Activated naive CD4-positive, alpha-beta T cell treated with Interleukin-2 at 50 U/mL for 16 hours (primary cell): ENCODE measurements at places on chromosomes 7 and 10.

DNA sequence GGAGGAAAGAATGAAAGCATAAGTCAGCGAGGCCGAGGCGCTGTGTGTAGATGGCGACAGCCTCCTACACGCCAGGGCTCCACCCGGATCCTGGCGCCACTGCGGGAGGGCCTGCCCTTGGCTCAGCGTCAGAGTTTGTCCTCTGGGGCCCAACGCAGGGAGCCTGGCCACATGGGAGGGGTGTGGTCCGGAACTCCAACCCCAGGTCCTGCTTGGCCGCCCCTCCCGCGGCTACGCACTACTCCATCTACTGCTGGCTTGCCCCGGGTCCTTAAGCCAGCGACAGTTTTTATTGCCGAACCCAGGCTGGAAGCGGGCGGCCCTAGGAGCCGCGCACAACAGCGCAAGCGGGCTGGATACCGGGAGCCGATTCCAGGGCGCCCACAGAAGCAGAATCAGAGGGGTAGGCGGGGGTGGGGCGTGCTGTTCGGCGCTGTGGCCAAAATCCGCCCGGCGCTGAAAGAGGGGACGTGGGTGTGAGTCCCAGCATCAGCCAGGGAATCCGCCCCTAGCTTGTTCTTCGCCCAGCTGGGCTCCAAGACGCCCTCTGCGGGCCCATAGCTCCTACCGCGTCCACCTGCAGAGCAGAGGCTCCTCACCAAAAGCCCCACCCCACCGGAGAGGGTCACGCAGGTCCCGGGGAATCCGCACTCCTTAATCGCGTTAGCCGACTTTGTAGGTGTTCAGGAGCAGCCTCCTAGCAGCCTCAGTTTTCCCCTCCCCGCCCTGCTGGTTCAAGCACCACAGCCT is 4.5 kb downstream of the KAZALD1 start:
- DNase-seq: peak; percentile 48

- DNase-seq: no peak
Measured at GRCh38 chr10:54905578-54906192, 104.7 kb upstream of the PCDH15 start.

DNA sequence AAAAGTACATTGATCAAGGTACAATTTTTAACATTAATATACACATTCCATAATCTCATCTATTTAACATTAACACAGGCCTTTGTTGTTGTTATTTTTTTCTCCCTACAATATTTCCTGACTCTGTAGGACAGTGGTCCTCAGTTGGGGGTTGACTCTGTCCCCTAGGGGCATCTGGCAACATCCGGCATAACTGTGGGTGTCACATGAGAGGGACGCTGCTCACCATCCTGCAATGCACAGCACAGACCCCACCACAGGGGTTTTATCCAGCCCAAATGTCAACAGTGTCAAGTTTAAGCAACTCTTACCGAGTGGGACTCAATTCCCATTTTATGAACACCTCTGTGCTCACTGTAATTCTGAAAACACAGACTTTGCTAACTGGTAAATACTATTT is 8.8 kb downstream of the IDI1 start:
- no peak for DNase-seq

GRCh38 chr7:131221061-131221460 is 106.6 kb upstream of the MKLN1 start:
- DNase-seq: no peak

DNA sequence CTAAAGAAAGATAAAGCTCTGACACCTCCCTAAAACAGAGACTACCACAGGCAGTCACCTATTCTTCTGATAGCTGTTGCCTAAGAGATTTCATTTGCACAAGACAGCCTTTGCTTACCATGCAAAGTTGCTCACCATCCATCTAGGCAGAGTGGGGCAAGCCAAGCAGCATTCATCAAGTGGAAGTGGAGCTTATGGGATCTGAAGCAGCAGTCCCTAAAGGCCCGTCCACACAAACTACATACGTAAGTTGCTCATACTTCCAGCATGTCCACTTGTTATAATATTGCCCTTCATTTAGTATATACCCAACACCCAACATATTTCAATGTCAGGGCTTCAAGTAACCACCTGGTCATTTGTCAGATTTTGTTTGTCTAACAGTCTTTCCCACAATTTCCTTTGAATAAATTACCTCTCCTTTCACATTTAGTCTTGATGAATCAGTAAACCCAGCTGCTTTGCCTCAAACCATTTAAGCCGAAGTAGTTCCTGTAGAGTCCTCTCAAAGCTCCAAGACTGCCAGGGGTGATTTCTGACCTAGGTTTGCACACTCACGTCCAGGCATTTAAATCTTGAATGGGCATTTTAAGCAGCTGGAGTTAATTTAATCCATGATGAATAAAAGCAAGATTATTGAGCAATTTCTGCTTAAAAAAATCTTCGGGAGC is 67.9 kb downstream of the ATAD1 start:
- no peak for DNase-seq

DNA sequence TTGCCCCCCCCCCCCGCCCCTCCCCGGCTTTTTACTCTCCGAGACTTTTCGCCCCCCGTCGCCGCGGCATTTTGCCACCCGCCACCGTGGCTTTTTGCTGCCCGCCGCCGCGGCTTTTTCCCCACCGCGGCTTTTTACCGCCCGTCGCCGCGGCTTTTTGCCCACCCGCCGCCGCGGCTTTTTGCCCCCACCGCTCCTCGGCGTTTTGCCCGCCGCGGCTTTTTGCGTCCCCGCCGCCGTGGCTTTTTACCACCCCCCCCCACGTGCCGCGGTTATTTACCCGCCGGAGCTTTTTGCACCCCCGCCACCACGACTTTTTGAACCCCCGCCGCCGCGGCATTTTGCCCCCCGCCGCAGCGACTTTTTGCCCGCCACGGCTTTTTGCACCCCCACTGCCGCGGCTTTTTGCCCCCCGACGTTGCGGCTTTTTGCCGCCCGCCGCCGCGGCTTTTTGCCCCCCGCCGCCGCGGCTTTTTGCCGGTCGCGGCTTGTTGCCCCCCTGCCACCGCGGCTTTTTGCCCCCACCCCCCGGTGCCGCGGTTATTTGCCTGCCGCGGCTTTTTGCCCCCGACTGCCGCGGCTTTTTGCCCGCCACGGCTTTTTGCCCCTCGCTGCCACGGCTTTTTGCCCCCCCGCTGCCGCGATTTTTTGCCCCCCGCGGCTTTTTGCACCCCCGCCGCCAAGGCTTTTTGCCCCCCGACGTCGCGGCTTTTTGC is 461.1 kb downstream of the ZNF33B start:
- no peak for DNase-seq

GRCh38 chr7:6027806-6028365 is 3.3 kb upstream of the ANKRD61 start:
- no peak for DNase-seq

- no peak for DNase-seq
Measured at GRCh38 chr10:127431525-127431924, 117.6 kb upstream of the NPS start.

GRCh38 chr10:73364964-73365363 is 6.3 kb upstream of the CFAP70 start:
- DNase-seq: no peak

DNA sequence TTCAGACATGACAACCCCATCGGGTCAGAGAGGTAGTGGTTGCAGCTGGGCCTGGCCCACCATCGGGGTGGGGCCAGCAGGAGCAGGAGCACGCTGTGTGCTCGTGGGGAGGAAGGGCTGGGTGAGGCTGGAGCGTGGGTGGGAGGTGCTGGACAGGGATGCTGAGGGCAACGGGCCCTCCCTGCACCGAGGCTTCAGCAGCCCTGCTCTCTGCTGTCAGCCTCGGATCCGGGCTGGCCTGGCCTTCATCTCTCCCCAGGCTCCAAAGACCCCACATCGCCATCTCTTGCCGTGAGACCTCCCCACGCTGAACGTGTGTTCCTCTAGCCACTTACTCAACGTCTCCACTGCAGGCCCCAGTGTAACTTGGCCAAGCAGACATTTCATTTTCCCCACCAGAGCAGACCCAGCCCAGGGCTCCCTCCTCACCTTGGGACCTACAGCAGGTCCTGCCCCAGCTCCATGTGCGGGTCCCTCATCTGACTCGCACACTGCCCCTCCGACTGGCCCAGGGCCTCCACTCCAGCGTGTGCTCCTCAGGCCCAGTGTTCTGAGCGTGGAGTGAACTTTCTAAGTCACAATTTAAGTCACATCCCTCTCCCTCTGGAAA is 462.4 kb downstream of the DNAJB6 start:
- no peak for DNase-seq

DNA sequence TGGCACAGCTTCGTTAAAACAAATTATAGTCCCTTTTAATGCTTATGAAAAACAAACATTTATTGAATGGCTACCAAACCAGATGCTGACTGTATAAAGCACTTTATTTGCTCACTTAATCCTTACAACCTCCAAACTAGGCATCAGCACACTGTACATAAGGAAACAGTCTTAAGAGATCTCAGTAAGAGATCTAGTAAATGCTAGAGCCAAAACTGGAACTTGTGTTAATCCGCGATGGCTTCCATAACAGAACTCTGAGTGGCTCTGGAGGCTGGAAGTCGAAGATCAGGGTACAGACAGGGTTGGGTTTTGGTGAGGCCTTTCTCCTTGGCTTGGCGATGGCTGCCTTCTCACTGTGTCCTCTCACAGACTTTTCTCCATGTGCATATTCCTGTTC is 27.0 kb downstream of the PDZD8 start:
- DNase-seq: no peak

DNA sequence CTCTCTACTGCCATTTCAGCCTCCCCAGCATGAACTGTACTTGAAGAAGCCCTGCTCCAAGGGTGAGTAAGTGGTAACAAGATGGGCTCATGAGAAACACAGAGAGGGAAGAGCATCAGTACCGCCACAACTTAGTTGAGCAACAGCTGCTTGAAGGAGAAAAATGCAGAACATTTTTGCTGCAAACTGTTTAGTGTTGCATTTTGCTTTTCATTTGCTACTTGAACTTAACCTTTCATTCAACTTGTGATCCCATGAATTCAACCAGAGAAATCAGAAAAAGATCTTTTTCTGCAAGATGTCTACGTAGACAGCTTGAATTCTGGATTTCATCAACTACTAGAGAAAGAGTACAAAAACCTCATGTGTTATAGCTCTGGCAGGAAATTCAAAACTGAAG is 40.7 kb downstream of the ANK3 start:
- no peak for DNase-seq

DNA sequence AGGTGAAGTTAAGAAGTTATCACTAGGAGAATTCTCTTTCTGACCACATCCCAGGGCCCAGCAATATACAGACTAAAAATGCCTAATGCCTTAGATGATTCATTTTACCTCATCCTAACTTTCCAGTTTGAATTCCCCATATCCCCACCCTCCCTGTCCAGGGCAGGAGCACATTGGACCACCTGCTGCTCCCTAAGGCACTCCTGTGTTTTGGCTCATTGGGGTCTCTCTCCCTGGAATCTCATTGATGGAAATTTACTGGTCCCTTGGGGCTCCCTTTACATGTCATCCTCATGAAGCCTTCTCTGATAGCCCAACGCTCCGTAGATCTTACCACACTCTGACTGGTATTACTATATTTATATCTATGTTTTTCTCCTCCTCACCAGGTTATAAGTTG is 2.7 kb downstream of the IL2RA start:
- DNase-seq: no peak

GRCh38 chr10:30671026-30671616 is 41.6 kb upstream of the LYZL2 start:
- no peak for DNase-seq

- DNase-seq: no peak
Measured at GRCh38 chr10:24453973-24454372, 245.0 kb downstream of the KIAA1217 start.

GRCh38 chr7:74230446-74231231 is 20.8 kb downstream of the LAT2 start:
- DNase-seq: no peak

DNA sequence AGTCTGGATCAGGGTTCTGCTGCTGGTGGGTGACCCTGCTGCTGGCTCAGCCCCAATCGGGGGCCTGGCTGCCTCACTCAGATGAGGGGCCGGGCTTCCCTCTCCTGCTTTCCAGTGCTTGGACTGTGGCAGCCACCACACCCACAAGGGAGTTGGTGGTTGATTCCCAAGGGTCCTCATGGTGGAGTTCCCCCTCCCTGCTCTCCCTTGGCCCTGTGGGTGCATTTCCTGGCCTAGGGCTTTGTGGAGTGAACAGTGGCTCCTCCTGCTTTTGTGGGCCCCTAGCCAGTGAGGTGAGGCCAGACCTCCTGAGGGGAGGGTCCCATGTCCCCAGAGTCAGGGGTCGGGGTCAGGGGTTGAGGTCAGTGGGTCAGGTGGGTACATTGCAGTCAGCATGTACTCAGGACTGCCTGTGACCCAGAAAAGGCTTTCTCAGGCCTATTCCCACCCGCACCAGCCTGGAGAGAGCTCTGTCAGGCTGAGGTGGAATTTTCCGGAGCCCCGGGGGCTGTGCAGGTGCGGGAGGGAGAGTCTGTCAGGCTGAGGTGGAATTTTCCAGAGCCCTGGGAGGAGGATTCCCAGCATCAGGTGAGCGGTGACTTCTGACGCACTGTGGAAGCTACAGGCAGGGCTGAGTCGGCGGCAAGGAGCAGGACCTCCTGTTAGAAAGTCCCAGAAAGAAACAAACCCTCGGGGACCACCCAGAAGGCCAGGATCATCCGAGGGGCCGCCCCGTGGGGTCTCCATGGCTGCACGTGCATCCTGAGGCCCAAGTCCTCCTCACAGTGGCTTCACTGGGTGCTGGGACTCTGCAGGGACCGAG is 94.4 kb upstream of the INSIG1 start:
- no peak for DNase-seq

GRCh38 chr10:89171263-89171872 is 35.7 kb downstream of the CH25H start:
- DNase-seq: no peak

DNA sequence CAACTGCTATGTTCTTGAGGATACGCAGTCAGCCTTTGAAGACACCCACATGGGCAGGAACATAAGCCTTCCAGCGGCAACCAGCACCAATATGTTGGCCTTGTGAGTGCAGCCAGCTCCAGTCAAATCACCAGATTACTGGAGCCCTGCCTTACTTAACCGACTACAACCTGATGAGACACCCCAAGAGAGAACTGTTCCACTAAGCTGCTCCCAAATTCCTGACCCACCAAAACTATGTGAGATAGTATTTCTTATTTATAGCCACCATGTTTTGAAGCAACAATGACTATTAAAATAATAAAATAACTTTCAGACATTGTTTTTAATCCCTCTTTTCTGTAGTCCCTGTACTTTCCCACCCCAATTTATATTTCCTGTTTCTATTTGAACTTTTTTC is 179.6 kb downstream of the ADK start:
- DNase-seq: no peak

- DNase-seq: no peak
Measured at GRCh38 chr7:133795068-133795665, 332.0 kb upstream of the LRGUK start.
